Activated T-helper 1 cell treated with anti-CD3 and anti-CD28 coated beads, Interleukin-2, amount 50 U/mL, for 16 hours (primary cell): ENCODE measurements at places on chromosomes 4 and X.

- no peak for DNase-seq
Observed at GRCh38 chr4:35966566-35966965, 277.7 kb downstream of the ARAP2 start.

- DNase-seq: no peak
Observed at GRCh38 chr4:74006009-74006476, 7.6 kb upstream of the CXCL5 start.

GRCh38 chr4:109294006-109294405 lies 8.5 kb downstream of the COL25A1 start:
- no peak for DNase-seq

- DNase-seq: no peak
Observed at GRCh38 chr4:10157478-10158332, 41.1 kb upstream of the WDR1 start.

- no peak for DNase-seq
Observed at GRCh38 chrX:133575501-133576136, 160.3 kb upstream of the GPC4 start.

- DNase-seq: no peak
Observed at GRCh38 chr4:4496592-4497372, 45.1 kb downstream of the STX18 start.

DNA sequence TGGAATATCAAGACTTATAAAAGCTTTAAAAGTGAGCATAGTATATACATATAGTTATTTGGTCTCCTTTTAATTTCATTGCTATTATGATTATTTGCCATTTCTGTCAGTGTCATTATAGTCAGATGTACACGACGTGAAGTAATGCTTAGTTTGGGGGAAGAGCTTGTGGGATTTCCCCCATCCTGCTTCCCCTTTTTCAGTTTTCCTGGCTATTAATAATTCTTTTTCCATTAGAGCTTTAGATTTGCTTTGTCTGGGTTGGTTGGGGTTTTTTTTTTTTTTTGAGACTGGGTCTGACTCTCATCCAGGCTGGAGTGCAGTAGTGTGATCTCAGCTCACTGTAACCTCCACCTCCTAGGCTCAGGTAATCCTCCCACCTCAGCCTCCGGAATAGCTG lies 5.4 kb downstream of the ABCE1 start:
- no peak for DNase-seq

DNA sequence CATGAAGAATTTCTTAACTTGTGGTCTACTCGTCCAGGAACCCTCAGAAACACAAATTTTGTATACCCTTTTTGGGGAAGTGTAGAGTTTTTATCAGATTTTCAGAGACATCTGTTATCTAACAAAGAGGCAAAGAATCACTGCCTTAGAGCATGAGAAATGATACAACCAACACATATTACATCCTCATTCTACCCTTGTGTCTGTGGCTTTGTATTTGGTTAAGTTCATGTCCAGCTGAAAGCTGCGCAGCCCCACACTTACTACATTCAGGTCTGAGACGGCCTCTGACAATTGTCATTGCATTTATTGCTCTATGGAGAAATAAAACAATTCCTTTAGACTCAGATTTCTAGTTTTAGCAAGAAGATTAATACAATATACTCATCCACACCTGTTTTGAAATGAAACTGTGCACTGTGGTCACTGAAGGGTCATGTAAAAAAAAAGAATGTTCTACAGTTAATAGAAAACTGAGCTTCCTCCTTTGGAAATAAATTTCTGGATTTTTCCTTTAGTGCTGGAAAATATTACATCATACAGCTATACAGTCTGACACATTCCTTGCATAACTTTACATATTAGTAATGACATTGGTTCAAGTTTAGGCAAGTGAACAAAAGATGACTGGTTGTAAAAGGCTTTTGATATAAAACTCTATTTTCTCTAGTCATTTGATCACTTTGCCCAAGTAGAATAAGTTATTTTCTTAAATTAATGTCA lies 39.8 kb downstream of the GLRB start:
- DNase-seq: no peak

GRCh38 chrX:118360429-118361125 lies 14.7 kb downstream of the WDR44 start:
- no peak for DNase-seq

DNA sequence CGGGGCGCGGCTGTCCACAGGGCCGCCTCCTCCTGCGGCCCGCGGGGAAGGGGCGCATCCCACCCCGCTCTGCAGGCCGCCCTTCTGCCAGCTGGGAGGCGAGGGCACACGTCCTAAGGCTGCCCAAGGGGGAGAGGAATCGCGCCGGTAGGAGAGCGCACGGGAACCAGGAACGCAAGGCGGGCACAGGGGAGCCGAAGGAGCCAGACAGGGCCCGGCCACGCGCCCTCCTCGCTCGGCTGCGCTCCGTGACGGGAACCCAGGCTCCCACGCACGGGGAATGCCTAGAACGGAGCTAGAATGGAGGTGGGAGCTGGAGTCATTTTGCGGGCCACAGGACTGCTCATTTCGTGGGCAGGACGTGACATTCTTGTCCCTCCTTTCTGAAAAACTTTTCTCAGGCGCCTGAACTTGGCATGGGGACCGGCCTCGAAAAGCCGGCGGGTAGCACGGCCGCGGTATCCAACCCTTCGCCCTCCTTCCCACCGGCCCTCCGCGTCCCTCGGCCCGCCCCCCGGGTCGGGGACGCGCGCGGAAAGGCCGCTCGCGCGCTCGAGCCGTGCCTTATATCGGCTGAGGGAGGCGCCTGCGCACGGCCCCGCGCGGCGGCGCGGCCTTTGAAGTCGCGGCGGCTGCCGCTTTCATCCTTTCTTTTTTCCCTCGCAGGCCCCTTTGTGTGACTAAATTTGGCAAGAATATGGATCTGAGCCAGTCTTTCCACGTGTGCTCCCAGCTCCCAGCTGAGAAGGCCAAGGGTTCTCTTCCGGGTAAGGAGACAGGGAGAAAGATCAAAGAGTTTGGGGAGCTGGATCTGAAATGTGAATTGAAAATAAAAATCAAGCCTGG lies 4.2 kb upstream of the LEF1 start:
- DNase-seq: peak; percentile 40

DNA sequence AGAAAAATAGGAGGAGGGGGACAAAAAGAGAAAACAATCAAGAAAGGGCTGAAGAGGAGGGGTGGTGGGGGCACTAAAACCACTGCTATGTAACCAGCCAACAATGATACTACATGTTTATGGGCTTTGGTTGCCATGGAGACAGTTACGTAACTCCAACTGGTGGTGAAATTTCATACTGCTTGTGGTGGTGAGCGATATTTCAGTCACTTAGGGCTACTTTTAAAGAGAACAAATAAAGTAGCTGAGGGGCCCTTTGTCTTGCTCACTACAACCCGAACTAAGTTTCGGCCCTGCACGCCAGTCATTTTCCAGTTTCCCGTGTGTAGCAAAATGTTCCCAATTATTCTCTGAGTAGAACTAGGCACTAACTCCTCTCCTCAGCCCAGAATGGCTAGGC lies 275.2 kb upstream of the EDA2R start:
- no peak for DNase-seq

GRCh38 chr4:1490654-1491327 lies 84.5 kb upstream of the NKX1-1 start:
- DNase-seq: no peak

DNA sequence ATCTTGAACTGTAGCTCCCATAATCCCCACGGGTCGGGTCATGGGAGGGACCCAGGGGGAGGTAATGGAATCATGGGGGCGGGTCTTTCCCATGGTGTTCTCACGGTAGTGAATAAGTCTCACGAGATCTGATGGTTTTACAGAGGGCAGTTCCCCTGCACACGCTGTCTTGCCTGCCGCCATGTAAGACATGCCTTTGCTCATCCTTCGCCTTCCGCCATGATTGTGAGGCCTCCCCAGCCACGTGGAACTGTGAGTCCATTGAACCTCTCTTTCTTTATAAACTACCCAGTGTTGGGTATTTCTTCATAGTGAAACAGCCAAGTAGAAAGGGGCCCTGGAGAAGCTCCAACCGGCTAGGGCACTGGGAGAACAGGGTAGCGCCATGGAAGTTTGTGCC lies 12.3 kb downstream of the CTAG1A start:
- no peak for DNase-seq

DNA sequence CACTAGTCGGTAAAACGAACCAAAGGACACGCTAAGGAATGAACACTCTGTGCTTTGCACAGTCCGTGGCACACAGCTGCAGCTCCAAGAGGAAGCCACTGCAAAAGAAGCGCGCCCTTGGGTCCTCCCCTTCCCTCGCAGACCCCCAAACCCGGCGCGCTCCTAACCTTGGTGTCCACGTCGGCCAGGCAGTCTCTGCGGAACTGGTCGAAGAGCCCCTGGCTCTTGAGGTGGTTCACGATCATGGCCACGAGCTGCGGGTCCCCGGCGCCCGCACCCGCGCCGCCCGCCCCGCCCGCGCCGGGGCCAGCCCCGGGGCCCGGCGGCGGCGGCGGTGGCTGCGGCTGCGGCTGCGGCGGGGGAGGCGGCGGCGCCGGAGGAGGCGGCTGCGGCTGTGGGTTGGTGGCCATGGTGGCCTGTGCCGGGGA lies 333 bp downstream of the BOD1L1 start:
- DNase-seq: no peak

DNA sequence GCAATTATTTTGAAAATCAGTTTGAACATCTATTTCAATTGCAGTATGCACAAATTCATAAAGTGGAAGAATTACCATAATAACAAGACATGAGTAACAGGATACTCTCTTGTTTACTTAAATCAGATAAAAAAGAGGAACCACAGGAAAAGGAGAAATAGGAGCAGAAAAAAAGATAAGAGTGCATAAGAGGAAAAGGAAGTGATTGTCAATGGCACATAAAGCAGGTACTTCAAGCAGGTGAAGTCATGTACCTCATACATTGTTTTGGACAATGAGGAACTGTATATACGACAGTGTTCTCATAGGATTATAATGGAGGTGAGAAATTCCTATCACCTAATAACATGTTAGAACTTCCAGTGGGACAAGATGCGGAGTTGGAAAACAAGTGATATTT lies 334.5 kb upstream of the PCDH7 start:
- DNase-seq: no peak

- no peak for DNase-seq
Observed at GRCh38 chr4:47801481-47802002, 36.3 kb downstream of the CORIN start.

GRCh38 chrX:100829730-100830129 lies 9.5 kb downstream of the CSTF2 start:
- no peak for DNase-seq

DNA sequence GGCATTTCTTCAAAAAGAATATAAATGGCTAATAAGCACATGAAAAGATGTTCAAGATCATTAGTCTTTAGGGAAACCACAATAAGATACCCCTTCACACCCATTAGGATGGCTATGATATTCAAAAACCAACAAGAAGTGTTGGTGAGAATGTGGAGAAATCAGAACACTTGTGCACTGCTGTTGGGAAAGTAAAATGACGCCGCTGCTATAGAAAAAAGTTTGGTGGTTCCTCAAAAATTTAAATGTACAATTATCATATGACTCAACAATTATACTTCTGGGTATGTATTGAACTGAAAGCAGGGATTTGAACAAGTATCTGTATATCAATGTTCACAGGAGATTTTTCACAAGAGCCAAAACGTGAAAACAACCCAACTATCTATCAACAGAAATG lies 29.4 kb upstream of the NEUROG2 start:
- DNase-seq: no peak

DNA sequence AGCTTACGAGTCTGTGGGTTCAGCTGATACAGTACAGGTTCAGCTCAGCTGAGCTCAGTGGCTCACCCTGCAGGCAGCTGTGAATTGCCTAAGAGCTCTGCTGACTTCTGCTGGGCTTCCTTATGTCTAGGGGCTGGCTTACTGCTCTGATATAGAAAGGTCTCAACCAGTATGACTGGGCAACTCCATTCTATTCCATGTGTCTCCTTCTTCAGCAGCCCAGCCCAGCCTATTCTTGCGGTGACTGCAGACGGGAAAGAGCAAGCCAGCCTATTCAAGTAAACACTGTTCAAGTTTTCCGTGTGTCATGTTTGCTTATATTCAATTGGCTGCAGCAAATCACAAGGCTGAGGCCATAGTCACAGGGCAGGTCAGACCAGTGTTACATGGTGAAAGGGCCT lies 615.4 kb upstream of the ZFP42 start:
- DNase-seq: no peak

DNA sequence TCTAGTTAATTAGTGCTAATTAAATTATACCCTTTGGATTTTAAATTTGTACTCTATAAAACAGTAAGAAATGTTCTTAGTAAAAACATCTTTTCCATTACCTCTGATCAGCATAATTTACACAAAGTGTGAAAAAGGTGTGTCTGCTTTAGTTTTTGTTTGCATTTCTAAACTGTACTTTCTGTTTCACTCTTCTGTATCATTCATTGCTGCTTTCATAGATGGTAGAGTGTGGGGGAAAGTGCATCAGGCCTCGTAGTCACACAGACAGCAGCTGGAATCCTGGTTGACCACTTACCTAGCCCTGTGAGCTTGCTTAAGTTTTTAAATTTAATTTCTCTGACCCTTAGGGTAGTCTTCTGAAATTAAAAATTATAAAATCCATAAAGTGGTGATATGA lies 275.4 kb upstream of the PITX2 start:
- no peak for DNase-seq

- DNase-seq: no peak
Observed at GRCh38 chr4:74619931-74620702, 174.2 kb downstream of the BTC start.

GRCh38 chr4:36348403-36348938 lies 67.1 kb downstream of the DTHD1 start:
- no peak for DNase-seq

DNA sequence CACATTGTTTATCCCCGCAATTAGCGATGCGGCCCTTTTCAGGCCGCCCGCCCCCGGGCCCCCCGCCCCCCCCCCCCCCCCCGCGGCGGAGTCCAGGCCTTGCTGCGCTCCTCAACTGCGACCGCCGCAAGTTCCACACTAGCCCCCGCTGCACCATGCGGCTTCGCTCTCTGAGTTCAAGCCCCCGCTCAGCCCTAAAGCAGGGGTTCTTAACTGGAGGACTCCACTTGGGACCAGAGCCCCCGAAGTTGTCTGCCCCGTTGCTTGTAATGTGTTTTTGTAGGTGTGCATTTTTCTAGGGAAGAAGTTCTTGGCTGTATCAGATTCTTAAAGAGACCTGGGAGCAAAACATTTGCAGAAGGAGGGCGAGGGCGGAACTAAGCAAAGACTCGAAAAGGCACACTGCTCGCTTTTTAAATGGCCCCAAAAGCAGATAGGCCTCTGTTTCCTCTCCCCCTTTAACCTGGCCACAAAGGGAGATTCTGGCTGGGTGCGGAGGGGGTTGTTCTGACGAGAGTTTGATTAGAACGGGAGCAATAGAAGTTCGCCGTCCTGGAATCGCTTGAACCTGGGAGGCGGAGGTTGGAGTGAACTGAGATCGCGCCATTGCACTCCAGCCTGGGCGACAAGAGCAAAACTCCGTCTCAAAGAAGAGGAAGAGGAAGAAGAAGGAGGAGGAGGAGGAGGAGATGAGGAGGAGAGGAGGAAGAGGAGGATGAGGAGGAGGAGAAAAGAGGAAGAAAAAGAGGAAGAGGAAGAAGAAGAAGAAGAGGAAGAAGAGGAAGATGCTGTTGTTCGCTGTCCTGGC lies 2.3 kb upstream of the MSX1 start:
- DNase-seq: no peak

DNA sequence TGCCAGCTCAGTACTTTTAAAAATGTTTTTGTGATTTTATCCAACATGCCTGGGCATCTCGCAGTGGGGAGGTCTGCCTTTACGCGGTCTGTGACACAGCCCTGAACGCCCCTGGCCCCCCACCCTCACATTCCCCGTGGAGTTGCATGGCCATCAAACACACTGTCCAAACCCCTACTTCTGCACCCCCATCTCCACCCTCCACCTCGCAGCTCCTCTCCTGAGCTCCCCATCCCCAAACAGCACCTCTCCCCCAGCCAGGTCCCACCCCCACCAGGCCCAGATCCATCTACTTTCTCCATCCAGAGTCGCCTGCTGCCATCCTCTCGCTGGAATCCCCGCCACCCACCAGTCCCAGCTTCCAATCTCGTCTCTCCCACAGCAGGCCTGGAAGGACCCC lies 9.5 kb downstream of the ZFYVE28 start:
- DNase-seq: no peak
